Cortex of kidney (tissue), 1 donor: ENCODE measurements at places on chromosomes 11 and 22.

DNA sequence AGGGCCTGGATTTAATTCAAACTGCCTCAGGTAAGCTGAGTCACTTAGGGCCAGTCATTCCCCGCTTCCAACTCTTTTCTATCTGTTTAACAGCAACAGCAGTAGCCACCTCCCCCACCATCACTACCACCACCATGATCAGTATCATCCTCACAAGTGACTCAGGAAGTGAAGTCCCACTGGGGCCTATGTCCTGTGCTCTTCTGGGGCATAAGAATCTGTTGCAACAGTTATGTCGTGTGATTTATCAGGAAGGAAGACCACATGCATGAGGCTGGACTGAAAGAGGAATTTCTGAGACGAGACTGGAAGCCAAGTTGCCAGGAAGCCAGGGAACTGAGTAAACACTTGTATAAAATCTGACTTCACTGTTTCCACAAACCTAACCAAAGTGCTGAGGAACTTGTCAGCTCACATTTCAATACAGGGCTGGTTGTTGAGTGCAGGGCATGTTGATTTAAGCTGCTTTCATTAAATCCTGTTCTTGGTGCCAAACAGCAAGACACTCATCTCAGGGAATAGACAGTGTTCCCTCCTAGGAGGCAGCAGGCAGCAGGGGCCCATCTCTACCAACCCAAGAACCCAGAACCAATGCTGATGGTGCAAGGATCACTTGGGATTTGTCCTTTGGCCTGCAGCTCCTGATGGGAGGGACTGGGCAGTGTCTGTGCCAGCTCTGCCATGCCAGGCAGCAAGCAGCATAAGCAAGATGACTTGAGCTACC is 226.7 kb upstream of the NARS2 start:
- no peak for DNase-seq

GRCh38 chr22:29386708-29387107 is 1.7 kb downstream of the AP1B1 start:
- DNase-seq, result no peak

GRCh38 chr22:45563362-45564040 is 60.8 kb downstream of the FBLN1 start:
- no peak for DNase-seq

- DNase-seq, result no peak
Measured at GRCh38 chr11:48093323-48093722, 113.0 kb downstream of the PTPRJ start.

DNA sequence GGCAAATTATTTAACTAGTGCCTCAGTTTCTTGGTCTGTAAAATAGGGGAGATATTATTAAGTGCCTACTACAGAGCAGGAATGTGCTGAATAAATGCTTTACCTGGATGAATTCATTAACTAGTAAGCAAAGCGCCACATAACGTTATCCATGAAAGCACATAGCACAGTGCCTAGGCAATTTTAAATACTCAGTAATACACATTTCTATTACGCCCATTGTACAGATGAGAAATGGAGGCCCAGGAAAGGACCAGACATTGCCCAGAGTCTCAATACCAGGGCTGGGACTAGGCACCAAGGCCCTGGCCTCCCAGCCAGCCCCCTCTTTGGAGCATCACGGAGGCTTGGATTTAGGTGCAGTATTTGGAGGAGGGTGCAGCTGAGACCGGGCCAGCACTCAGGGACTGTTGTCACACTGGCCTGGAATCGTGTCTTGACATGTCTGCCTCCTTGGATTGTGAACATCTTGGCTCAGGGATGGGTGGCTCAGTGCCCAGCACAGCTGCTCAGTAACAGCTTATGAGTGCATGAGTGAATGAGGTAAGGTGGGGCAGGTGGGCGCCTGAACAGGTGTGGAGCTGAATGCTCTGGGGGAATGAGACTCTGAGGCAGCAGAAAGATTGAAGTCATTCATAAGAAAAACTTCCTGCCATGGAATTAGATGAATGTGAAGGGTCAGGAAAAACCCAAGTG is 42.1 kb upstream of the TPBGL start:
- DNase-seq, result no peak

- no peak for DNase-seq
Measured at GRCh38 chr11:38323961-38324761, 1726.1 kb upstream of the RAG2 start.
